ENCODE measurements at places on chromosomes 13 and 19.

- no peak for DNase-seq
These were observed 477.1 kb upstream of the SGCG start for GRCh38 chr13:22703601-22704209.

- no peak for DNase-seq
These were observed 14.4 kb upstream of the MYDGF start for GRCh38 chr19:4684312-4685095.

DNA sequence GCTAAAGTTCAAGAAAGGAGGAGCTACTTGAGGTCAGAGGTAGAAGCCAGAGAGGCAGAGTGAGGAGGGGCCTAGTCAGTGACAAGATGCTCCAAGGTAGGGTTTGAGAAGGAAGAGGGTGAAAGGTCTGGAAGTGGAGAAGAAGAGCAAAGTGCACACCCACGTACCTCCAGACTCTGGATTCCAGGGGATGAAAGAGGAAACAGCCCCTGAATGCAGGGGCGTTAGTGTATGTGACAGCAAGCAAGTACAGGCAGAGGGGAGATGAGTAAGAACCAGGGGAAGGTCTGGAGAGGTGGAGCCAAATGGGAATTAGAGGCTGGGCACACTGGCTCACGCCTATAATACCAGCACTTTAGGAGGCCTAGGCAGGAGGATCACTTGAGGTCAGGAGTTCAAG lies 8.7 kb downstream of the RPS28 start:
- DNase-seq: no peak

DNA sequence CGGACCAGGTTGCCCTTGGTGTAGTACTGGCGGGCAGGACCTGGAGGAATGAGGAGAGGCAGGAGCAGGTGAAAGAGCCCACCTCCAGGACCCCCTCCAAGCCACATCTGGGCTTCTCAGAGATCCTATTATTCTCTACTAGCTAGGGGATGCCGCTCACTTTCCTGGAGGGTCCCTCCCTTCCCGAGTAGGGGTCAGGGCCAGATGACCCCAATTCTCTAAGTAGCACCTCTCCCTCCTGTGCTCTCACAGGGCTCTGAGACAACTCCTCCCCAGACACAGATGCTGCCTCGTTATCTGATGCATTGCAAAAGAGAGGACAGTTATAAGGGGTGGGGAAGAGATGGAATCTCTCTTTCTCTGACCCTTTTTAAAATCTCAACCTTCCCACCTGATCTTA lies 22.9 kb downstream of the GP6 start:
- no peak for DNase-seq

DNA sequence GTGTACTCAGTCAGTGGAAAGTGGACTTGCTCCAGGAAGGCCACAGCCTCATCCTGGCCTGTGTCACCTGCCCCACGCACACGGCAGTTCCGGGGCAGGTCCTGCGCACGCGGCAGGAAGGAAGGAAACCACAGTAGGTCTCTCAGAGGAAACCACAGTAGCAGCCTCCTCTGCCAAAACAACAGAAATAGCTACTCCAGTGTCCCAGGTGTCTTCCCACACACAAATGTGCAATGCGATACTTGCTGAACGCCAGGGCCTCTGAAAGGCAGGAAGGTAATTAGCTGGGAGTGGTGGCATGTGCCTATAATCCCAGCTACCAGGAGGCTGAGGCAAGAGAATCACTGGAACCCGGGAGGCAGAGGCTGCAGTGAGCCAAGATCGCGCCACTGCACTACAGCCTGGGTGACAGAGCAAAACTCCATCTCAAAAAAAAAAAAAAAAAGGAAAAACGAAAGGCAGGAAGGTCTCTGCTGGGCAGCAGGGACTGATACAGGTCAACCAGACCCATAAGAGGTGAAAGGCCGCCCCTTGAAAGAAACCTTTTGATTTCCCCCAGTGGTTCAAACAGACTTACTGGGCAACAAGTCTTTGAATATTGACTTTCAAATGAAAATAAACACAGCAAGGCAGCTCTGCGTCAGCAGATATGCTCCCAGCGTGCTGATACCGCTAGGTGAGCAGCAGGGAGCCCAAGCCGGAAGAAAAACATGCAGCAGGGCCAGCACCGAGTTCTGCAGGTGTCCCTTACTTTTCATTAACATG lies 49.5 kb downstream of the CRYL1 start:
- DNase-seq: no peak

GRCh38 chr19:6214881-6215541 lies 64.8 kb downstream of the MLLT1 start:
- DNase-seq: no peak

GRCh38 chr19:6273701-6274601 lies 5.8 kb downstream of the MLLT1 start:
- peak; percentile 87 for DNase-seq

DNA sequence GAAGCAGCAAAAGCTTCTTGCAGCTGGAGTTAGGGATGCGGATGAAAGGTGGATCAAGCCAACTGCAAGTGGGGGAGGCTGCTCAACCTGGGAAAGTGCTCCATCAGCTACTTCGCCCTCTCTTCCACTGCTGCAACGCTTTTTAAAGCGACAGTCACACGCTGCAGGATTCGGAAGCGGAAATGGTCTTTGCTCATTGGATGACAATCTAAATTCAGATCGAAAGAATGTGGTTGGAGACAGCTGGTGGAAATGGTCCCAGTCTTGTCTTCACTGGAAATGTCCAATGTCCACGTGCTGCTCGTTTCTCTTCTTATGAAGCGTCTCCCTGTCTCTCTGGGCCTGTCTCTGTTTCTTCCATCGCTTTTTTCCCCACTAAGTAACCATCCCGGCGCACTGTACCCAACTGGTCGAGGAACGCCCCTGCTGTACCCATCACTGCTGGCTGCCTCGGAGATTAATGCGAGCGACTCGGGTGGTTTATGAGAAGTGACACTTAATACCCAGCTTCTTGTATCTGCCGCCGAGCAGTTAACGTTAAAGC lies 2.1 kb upstream of the FGF9 start:
- no peak for DNase-seq

- DNase-seq: peak; percentile 39
These were observed 83.2 kb upstream of the MCF2L start for GRCh38 chr13:112885782-112886268.

DNA sequence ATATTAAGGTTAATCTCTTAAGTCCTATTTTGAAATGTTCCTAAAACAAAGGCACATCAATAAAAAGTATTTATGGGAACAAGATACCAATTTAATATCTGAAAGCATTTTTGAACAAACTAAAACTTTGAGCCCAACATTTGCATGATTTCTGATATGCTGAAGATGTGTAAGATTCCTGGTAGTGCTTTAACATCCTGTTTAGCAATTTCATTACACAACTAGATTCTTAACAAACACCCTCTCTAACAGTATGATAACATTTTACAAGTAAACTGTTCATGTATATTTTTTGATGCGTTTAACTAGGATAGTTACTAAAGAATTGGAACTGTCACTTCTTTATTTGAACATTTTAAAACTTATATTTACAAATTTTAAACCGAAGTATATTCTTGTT lies 63.9 kb downstream of the DACH1 start:
- DNase-seq: no peak

Measured in AG09309 (cell line).